ENCODE measurements at places on chromosomes 2 and 18. TPM values are rescaled to one million over a fixed set of nuclear protein-coding genes. Genes with fewer than 3 reads are reported as not detected.

GRCh38 chr2:44598330-44599119 is 236.8 kb downstream of the CAMKMT start:
- DNase-seq, result no peak

DNA sequence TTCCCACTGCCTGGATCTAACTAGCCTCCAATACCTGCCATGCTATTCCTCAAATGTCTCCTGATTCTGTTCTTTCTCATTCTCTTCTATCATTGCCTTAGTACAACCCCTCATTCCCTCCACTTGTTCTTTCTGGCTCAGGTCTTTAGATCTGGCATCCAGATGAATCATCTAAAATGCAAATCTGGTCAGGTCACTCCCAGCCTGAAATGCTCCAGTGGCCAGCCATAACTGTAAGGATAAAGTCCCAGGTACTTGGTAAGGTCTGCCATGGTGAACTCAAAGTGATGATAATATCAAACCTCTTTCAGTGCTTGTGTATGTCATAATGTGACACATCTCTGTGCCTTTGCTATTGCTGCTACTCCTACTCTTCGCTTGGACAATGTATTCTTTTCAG is 2.9 kb upstream of the SNRNP27 start:
- no peak for DNase-seq

DNA sequence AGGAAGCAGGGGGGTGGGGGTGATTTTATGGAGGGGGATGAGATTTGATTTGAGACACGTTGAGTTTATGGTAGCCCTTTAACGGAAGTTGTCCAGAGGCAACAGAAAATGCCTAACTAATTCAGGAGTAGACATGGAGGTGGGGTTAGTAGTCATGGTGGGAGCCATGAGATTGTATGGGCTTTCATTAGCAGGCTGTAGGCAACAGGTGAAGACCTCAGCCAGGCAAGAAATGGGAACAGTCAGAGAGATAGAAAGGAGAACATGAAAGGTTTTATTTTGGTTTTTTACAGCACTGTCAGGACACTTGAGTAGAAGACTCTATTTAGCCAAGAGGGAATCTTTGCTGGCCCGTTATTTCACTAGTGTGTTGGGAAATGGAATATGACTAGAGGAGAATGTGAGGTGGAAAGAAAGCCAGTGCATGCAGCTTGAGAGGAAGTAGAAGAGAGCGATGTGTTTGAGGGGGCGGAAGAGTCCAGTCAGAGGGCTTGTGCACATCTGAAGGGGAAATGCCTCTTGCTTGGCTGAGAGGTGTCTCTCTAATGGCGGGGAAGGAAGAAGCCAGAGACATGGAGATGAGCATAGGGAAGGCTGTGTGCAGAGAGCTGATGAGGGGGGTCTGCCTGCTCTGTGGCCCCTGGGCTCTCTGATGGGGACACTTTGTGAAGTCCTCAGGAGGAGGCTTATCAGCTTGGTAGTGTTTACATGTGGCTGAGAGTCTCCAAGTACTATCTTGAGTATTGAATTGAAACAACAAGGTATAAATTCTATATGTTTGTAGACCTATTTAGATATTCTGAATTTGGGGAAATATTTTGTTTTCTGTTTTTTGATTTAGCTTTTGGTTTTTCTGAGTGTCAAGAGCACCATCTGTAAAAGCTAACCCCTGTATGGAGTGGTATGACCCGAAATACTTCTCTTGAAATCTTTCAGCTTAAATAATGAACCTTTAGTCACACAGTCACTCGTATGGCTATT is 66.9 kb upstream of the ITM2C start:
- DNase-seq, result no peak

DNA sequence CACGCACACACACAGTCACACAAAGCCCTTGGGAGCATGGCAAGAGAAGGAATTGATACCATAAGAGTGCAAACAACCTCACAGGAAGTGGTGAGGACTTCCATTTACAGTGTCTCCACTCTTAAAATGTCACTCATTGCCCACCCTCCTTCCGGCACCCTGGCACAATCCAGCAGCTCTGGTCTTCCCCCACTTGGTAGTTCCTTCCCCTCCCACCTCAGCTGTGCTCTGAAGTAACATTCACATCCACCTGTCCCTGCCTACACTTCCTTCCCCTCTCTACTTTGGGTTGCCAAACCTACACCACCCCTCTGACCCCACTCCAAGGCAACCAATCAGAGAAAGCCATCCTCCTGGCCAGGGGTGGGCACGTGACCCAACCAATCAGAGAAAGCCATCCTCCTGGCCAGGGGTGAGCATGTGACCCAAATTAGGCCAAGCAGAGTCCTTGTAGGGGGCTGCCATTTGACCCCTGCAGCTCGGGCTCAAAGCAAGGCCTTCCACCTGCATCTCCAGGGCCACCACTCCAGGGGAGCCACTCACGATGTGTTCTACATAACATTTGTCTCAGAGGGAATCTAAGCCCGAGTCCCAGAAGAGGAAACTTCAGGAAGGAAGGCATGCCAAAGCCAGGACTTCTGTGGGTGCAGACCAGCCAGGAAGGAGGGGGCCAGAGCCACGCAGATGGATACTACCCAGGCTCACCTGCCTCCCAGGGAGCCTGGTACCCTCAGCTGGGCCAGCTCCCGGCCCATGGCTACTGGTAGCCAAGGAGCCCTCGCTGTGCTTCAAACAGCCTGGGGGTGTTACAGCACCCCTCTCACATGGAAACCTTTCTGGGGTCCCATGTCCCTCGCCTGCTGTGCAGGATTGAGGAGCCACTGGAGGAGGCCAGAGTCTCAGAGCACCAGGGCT is 21.2 kb downstream of the CYP26B1 start:
- DNase-seq, result no peak

The CYS1 gene
- 2.5 TPM for polyA plus RNA-seq

The EMX1 gene
- polyA plus RNA-seq, result not detected

The POTEC gene
- not detected for polyA plus RNA-seq

The UGT1A6 gene
- 0.11 TPM for polyA plus RNA-seq

DNA sequence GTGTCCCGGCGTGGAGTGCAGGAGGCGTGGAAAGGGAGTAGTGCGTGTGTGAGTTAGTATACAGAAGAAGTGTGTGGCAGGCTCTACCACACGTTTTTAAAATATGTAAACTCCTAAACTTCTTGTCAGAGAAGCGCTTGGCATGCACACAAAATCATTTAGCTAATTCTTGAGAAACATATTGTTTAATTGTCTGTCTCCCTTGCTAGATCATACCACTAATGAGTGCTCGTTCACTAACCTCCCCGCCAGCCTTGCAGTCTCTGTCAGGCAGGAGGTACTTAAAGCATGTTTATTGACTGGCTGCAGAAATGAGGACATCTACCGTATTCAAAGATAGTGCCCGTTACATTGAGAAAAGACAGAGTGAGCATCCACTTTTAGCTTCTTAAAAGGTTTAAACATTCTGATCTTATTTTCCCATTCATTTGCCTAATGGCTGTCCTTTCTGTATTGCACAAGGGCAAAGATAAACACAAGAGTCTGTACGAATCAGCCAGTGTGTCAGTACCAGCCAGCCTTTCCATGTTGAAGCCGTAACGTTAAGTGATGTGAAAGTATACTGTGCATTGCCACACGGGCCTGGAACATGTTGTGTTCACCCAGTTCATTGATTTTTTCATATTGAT is 41.4 kb downstream of the TRAPPC12 start:
- no peak for DNase-seq

The DYNAP gene
- polyA plus RNA-seq, result not detected

GRCh38 chr2:238704471-238705225 is 143.2 kb upstream of the TWIST2 start:
- no peak for DNase-seq

The OTOF gene
- polyA plus RNA-seq, result 0.16 TPM

DNA sequence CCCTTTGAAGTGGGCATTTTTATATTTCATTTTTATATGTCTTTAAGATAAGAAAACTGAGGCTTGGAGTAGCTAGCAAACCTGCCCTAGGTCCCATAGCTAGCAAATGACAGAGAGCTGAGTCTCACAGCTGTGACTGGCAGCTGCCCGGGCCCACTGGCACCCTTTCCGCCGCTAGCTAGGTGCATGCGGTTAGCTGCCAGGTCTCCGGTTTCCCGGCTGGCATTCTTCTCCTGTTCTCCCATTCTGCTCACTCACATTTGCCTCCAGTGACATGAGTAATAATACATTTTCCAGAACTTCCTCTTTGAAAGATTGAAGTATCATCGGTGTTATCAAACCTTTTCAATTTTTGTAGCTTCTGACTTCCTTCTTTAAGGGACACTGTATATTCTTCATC is 38.7 kb downstream of the MTCL1 start:
- DNase-seq, result no peak

- no peak for DNase-seq
These were observed 306.2 kb upstream of the CXCR4 start for GRCh38 chr2:136424112-136424511.

DNA sequence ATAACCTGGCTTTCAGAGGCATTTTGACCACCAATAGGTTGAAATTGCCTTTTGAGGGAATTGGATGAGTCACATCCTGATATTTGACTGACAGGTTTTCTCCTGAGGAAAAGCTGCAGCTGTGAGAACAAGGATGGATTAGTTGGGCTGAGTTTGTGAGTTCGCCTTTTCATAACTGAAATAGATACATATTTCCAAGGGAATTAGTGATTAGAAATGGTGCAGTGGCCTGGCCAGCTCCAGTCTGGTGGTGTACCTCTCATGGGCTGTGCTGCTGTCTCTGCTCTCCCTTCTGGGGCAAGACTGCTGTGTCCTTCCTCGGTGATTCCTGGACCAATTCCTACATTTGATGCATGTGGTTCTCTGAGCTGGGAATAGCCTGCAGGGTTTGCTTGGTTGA is 341.3 kb downstream of the TSN start:
- DNase-seq, result no peak

- no peak for DNase-seq
These were observed 69.0 kb upstream of the DLGAP1 start for GRCh38 chr18:4524096-4524495.

The CYP27C1 gene
- 0.13 TPM for polyA plus RNA-seq

DNA sequence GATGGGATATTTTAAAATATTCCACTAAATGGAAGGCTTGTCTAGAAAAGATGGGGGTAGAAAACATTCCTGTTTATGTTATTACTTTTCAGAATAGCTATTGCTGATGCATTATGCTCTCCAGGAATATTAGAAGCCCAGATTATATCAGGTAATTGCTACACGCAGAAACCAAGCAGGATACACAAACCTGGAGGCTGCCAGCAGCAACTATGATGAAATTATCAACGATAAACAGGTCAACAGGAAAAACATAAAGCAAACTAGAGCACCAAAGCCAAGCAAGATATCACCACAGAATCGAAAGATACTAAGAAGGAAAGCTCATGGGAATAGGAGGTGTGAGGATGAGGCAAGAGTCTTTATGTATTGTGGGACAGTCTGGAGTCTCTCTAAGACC is 113.2 kb upstream of the SPATS2L start:
- no peak for DNase-seq

- no peak for DNase-seq
These were observed 31.5 kb downstream of the MEIS1 start for GRCh38 chr2:66466433-66466832.

GRCh38 chr2:49677227-49677626 is 522.9 kb upstream of the FSHR start:
- DNase-seq, result no peak

- no peak for DNase-seq
These were observed 247.6 kb upstream of the TRIB2 start for GRCh38 chr2:12469141-12469561.
